ENCODE measurements at places on chromosomes 2 and 18.

GRCh38 chr18:8812631-8813030 is 107.3 kb downstream of the MTCL1 start:
- no peak for DNase-seq

GRCh38 chr18:35458677-35459441 is 38.9 kb downstream of the INO80C start:
- peak; percentile 43 for DNase-seq

DNA sequence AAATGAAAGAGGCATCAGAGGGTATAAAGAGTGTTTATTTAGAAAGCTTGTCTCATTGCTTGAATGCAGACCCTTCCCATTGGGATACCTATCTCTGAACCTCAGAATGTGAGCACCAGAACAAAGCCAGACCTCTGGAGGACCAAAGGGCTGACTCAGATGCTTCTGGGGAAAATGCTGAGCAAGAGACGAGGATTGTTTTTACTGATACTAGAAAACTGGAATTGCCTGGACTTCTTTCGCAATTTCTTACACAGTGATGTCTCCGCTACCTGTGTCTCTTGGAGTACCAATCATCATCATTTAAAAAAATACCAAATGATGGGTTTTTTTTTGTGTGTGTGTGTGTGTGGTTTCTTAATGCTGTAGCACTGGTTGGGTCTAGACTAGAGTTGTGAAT is 55.6 kb upstream of the CCDC85A start:
- no peak for DNase-seq

- no peak for DNase-seq
Observed at GRCh38 chr2:8453904-8454302, 228.0 kb upstream of the ID2 start.

- no peak for DNase-seq
Observed at GRCh38 chr2:36769106-36769505, 72.6 kb downstream of the VIT start.

- DNase-seq: no peak
Observed at GRCh38 chr2:233668605-233669260, 3.0 kb upstream of the UGT1A9 start.

DNA sequence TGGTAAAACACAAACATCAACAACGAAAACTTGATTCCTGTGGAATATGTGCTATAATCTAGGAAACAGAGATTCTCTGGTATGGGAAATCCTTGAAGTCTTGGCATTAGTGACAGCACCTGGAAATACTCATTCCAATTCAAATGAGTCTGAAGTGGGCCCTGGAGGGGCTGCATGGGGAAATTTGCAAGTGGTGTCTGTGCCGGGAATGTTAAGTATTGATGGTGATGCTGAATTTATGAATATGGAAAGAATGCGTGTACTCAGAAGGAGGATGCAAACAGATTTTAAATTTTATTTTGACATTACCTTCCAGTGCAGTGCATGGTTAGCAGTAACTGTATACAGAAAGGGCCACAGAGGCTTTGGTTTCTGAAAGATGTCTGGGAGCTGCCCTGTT is 37.2 kb downstream of the PTPRM start:
- no peak for DNase-seq

DNA sequence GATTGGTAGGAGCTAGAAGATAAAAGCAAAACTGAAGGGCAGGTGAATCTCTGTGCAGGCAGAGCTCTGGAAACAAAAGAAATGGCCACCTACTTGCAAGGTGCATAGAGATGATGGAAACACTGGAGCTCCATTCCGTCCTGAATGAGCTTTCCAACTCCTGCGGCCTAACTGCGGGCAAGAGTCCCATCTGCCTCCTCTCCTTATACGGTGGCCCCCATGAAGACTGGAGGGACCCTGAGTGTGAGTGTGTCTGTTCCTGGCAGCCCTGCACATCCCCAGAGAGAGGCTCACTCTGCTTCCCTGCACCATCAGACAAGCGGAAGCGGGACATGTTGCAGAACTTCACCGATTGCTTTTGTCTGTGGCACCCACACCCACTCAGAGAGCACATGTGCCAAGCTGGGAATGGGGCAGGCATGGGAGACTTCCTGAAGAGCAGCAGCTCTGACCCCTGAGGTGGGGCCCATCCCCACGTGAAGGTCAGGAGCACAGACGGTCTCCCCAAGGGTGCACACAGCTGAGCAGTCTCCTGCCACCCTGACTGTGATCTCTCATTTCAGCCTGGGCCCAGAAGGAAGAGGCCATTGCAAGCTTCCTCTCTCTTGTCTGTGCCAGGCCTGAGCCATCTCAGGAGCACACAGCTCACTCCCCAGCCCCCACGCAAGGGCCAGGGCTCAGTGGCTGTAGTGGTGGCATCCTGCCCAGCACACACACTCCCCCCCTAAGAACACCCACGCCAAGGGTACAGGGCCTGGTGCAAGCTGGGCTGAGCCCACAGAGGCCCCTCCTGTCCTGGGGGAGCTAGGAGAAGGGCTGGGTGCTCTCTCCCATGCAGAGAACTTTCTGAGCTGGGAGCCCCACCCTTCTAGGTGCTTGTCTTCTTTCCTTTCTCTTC is 75.3 kb downstream of the STPG4 start:
- DNase-seq: peak; percentile 32

GRCh38 chr2:230899786-230900185 is 25.3 kb downstream of the GPR55 start:
- no peak for DNase-seq

GRCh38 chr2:59947917-59948541 is 605.4 kb downstream of the BCL11A start:
- no peak for DNase-seq

- no peak for DNase-seq
Observed at GRCh38 chr2:3643371-3644245, 14.4 kb upstream of the ALLC start.

- DNase-seq: no peak
Observed at GRCh38 chr2:161905389-161906046, 168.5 kb downstream of the DPP4 start.

DNA sequence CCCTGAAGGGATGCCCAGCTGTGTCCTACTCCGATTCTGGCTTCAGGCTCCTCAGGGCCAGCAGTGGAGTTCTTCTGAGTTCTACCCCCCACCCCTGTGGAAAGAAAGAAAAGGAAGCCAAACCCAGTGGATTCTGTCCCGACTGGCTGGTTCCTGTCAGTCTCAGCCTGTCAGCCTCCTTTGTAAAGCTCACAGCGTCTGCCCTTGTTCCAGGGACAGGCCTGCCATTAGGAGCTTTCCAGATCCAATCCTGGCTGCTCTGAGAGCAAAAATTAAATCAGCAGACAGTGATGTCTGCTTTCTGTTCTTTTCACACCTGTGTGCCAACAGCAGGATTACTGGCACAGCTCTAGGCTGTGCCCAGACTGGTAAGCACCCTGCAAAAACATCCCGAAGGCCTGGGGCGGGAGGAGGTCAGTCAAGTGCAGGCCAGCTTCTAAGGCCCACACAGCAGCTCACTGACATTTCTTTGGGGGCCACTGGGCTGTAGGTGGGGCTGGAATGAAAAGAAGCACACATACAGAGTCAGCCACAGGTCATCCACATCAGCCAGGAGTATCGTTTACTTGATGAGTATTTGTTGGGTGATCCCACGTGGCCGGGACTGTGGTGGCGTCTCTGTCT is 69.1 kb downstream of the EHD3 start:
- DNase-seq: no peak

GRCh38 chr2:217854684-217855420 is 147.9 kb downstream of the TNS1 start:
- DNase-seq: no peak

GRCh38 chr2:128261245-128262128 is 57.2 kb downstream of the HS6ST1 start:
- DNase-seq: no peak

DNA sequence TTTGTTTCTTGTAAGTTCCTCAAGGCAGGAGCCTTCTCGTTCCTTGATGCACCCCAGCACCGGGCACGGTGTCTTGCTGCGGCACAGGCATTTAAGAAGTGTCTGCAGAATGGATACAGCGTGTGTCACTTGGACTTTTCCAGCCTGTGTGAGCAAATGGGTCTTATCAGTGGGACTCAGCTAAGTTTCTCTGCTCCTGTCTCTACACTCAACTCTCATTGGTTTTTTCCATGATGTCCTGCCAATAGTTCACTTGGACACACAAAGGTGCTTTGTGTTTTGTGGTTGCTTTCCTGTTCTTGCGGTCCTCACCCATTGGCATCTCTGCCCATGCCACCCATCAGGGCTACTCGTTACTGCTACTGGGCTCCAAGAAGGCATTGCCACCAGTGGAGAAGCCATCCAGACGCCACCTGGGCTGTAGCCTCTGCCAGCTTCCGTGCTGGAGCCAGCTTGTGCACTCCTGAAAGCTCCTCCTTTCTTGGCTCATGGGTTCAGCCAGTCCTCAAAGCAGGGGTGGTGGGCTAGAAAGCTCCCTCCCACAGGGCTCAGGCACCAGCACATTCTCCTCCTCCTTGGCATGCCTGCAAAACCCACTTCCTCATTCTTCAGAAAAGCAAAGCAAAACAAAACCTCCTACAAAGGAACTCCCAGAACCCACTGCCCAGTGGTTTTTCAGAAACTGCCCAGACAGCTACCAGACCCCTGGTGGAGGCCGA is 41.4 kb downstream of the IL1R2 start:
- DNase-seq: peak; percentile 96

DNA sequence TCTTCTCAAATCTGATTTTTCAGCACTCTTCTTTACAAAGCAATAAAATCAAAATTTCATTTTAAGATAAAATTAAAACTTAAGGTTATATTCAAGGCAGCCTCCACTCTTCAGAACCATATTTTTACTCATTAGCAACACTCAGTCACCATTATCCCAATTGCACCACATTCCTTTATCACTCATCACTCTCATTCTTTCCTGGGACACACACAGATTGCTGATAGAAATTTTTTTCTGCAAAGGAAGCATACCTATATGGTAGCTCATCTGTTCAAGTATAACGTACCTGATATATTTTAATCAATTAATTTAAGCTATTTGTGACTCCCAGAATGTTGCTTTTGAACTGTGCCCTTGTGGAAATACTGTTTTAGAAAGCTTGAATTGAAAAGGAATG is 1559.3 kb upstream of the ZEB2 start:
- DNase-seq: no peak

GRCh38 chr2:174594456-174594855 is 3.1 kb downstream of the WIPF1 start:
- DNase-seq: peak; percentile 33

GRCh38 chr2:236899146-236899545 is 186.5 kb upstream of the COPS8 start:
- no peak for DNase-seq

GRCh38 chr2:226983895-226984749 is 148.3 kb downstream of the RHBDD1 start:
- no peak for DNase-seq

- no peak for DNase-seq
Observed at GRCh38 chr2:237585590-237586221, 4.8 kb downstream of the RAB17 start.

DNA sequence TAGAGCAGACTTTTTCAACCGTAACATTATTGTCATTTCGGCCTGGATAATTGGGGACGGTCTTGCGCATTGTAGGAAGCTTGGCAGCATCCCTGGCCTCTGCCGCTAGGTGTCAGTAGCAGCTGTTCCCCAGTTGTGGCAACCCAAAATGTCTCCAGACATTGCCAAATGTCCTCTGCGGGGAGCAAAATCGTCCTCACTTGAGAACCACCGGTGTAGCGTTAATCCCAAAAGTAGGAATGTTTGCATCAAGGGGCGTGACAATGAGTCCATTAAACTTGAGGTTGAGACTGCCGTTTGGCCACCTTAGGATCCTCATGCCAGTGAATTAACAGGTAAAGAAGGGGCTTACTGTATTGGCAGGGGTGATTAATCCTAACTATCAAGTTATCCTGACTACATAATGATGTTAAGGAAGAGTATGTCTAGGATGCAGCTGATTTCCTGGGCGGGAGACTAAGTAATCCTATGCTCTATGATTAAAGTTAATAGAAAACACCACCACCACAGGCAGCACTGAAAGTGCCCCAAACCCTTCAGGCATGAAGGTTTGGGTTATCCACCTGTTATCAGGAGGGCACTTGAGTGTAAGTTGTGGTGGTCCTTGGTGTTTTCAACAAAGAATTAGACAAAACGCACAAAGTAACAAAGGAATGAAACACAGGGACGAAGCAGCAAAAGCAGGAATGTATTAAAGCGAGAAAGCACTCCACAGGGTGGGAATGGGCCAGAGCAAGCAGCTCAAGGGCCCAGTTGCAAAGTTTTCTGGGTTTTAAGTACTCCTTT is 4.9 kb upstream of the ZC3H8 start:
- peak; percentile 87 for DNase-seq

- DNase-seq: no peak
Observed at GRCh38 chr18:31436825-31437224, 10.7 kb upstream of the DSG3 start.

- no peak for DNase-seq
Observed at GRCh38 chr2:207316906-207317305, 151.2 kb upstream of the KLF7 start.

- DNase-seq: no peak
Observed at GRCh38 chr2:229566370-229566769, 148.0 kb downstream of the DNER start.

DNA sequence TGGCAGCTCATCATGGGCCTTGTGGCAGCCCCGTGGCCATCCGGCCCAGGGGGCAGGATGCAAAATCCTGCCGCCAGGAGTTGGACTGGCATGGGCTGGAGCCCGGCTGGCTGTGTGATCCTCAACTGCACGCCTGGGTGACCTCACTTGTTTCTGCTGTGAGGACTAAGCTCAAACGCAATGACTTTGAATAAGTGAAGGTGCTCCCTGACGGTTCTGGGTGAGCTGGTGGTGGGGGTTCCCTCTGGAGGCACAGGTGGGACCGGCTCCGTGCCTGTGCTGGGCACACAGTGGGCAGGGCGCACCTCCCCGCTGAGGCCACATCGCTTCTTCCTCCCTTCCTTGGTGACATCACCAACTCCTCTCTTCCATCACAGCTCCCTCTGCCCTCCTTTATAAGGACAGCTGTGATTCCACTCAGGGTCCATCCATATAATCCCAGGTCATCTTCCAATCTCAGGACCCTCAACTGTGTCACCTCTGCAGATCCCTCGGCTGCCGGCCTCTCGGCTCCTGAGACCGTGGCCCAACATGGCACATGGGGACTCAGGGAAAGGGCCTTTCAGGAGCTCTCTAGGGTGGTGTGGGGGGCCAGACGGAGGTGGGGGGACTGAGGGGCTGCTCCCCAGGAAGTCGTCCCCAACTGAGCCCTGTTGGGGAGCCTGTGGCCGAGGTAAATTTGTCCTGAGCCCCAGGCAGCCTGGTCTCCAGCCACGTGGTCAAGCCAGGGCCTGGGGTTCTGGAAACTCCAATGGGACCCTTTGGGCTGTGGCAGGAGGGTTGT is 75.5 kb upstream of the ODC1 start:
- no peak for DNase-seq

DNA sequence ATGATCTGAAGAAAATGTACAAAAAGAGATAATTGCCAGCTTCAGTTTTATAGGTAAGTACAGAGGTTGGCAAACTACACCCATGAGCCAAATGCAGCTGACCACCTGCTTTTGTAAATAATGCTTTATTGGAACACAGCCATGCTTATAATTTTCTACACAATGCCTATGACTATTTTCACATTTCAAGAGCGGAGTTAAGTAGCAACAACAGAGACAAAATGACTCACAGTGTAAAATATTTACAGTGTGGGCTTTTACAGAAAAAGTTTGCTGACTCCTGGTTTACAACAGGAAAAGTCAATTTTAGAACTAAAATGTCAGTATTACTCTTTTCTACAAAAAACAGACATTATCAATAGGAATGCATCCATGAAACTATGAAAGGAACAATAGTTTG is 26.0 kb downstream of the CWC22 start:
- no peak for DNase-seq

GRCh38 chr18:22349317-22349898 is 68.3 kb downstream of the CTAGE1 start:
- DNase-seq: no peak
